ENCODE measurements at places on chromosomes 1 and 21.

GRCh38 chr1:100266741-100267140 lies 725 bp downstream of the RTCA start:
- DNase-seq: no peak

DNA sequence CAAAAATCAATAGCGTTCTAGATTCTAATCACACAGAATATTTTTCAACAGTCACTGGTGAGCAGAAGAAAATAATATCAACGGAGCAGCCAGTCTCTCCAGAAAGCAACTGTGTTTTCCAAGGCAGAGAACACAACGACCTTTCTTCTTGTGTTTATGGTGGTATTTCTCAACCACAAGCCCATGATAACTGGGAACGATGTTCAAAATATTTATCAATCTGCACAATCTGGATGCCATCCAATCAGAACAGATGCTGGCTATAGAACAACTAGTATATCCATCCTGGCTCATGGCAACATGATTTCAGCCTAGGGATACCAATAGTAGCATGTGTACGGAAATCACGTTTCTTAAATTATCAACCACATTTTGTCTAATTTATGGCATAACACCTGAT lies 162.7 kb upstream of the RUNX1 start:
- no peak for DNase-seq

GRCh38 chr1:178263341-178263740 lies 169.4 kb downstream of the RASAL2 start:
- DNase-seq: no peak

- peak; percentile 44 for DNase-seq
Observed at GRCh38 chr1:167716000-167716271, 5.8 kb upstream of the MPZL1 start.

- DNase-seq: no peak
Observed at GRCh38 chr1:187338762-187339412, 510.1 kb downstream of the PLA2G4A start.

DNA sequence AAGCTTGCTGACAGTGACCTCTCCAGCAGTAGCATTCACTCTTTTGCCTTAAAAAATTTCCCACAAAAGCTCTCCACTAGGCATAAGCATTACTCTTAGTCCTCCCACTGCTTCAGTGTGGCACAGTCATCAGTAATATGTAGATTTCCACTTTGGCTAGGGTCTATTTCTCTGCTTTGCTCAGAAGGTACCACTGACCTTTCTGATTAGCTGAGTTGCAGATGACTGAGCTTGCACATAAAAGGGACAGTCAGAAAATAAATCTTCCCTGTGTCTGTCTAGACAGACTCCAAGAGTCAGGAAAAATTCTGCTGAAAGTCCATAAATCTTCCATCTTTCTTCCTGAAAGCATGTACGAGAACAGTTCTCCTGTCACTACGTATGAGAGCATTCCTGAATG lies 56.6 kb upstream of the APP start:
- no peak for DNase-seq

DNA sequence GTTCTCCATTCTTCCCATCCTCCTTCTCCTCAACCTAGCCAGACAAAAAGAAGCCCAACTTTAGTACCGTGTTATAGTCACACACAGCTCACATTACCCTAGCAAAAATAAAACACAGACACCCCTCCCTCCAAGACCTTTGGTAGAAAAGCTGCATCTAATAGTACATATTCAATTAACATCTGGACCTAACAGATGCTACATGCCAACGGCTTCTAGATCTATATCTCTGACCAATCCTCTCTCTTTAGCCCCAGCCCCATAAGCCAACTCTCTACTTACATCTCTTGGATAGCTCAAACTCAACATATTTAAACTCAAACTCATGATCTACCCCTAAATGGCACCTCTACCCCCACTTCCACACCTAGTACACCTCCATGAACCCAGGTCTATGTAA lies 233.1 kb downstream of the KCNH1 start:
- DNase-seq: no peak

- no peak for DNase-seq
Observed at GRCh38 chr1:7555391-7556185, 215.5 kb upstream of the VAMP3 start.

- no peak for DNase-seq
Observed at GRCh38 chr1:235821361-235821981, 45.2 kb downstream of the LYST start.

DNA sequence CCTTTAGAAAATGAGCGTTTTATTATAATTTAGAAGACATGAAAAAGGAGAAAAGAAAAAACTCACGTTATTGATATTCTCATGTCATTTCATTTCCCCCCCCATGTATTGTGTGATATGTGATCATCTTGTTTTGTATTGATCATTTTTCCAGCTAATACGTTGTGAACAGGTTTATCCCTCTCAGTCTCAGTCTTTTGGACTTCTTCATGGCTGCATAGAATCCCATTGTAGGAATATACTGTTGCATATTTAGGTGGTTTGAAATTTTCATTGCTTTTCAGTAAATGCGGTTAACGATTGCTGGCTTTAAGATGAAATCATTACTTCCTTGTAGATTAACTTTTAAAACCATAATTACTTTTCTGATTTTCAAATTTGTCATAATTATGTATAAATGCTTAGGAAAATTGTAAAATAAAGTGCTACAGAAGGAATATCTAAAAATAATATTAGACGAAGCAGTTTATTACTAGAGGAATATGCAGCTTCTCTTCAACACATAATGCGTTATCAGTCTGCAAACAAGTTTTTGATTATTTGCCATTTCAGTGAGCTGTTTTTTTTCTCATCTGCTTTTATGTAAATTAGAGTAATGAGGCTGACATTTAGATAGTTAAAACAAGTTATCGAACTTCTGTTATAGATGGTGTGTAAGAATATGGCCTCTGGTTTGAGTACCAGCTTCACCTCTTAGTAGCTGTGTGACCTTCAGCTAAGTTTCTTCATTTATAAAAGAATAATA lies 1.8 kb downstream of the SON start:
- no peak for DNase-seq

GRCh38 chr1:240136402-240136801 lies 44.7 kb downstream of the FMN2 start:
- DNase-seq: no peak

DNA sequence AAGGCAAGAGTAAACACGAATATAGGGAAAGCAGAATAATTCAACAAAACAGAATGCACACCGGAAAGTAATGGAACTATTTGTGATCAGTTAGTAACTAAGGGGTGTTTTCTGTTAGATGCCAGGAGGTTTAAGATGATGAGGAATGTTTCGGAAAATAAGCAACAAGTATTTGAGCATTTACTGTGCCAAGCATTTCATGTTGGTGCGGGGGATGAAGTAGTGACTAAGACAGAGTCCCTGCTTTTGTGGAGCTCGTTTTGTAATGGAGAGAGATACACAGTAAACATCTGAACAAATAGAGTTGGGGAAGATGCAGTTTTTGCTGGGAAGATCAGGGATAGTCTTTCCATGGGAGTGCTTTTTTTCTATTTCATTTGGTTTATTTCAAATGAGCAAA lies 78.7 kb downstream of the DYRK1A start:
- no peak for DNase-seq

GRCh38 chr1:53982034-53982762 lies 35.8 kb downstream of the LDLRAD1 start:
- DNase-seq: no peak

- no peak for DNase-seq
Observed at GRCh38 chr1:162629651-162630050, 2.6 kb upstream of the DDR2 start.

DNA sequence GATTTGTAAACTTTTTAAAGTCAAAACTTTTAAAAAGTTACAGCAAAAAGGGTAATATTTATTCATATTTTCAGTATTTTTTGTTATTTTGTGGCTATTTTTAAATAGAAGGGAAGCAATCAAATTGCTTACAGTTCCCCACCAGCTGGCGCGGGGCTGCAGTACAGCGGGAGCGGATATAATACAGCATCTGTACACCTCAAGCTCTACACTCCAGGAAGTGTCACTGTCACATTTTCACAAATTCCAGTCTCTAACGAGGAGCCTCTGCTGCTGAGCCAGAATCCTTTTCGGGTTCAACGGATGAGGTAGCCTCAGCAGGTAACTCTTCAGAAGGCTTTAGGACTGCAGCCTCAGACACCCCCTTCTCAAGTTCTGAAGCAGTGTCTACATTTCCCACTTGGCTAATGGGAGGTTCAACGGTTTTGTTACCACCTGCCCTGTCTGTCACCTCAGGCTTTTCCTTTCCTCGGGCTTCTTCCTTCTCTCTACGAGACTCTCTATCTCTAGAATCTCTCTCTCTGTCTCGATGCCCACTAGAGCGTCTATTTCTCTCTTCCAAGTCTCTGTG lies 11.7 kb downstream of the SOD1 start:
- DNase-seq: no peak

GRCh38 chr1:25523542-25523941 lies 19.9 kb upstream of the LDLRAP1 start:
- peak; percentile 73 for DNase-seq

GRCh38 chr1:86718786-86719185 lies 14.4 kb downstream of the SH3GLB1 start:
- no peak for DNase-seq

GRCh38 chr1:173210283-173210682 lies 3.2 kb upstream of the TNFSF4 start:
- peak; percentile 25 for DNase-seq

DNA sequence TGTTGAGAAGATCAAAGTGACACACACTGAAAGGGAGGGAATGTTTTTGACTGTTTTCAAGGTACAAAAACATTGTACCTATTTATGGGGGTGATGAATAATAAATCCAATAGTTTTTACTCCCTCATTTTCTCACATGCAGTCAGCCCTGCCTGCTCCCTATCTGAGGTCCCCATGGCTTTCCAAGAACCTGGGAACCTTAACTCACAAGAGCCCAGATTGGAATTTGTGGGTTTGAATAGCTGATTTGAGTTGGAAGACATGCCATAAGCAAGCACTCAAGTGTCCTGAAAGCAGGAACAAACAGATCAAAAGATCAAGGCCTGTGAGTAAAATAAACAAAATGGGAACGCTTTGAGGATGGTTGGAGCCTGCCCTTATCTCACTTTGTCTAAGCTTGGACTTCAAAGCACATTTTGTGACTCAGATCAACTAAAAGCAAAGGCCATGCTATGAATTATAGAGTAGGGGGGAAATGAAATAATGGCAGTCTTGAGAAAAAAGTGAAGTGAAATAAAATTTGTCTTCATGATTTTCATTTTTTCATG lies 136.6 kb downstream of the LYPLAL1 start:
- no peak for DNase-seq

- no peak for DNase-seq
Observed at GRCh38 chr1:199040076-199040905, 401.5 kb downstream of the PTPRC start.

DNA sequence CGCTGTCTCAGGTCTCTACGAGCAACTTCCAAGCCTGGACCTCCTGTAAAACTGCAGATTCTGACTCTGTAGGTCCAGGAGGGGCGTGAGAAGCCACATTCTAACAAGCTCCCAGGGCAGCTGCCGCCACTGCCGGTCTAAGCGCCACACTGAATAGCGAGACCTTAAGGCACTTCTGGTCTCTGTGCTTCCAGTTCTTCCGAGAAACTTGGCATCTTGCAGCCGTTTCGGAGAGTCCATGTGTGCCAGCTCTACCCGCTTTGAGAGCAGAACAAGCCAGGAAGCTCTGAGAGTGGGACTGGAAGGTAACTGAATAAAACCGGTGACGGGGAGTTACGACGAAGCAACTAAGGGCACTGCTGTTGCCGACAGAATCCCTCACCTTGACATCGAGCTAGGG lies 12.5 kb downstream of the AGT start:
- peak; percentile 61 for DNase-seq

GRCh38 chr1:11979028-11979850 lies 1.0 kb upstream of the MFN2 start:
- DNase-seq: peak; percentile 72

GRCh38 chr1:7070389-7071029 lies 285.3 kb downstream of the CAMTA1 start:
- DNase-seq: peak; percentile 73

GRCh38 chr1:21264898-21265297 lies 25.4 kb downstream of the ECE1 start:
- DNase-seq: no peak

GRCh38 chr1:247530785-247531184 lies 5.5 kb downstream of the OR2C3 start:
- no peak for DNase-seq

DNA sequence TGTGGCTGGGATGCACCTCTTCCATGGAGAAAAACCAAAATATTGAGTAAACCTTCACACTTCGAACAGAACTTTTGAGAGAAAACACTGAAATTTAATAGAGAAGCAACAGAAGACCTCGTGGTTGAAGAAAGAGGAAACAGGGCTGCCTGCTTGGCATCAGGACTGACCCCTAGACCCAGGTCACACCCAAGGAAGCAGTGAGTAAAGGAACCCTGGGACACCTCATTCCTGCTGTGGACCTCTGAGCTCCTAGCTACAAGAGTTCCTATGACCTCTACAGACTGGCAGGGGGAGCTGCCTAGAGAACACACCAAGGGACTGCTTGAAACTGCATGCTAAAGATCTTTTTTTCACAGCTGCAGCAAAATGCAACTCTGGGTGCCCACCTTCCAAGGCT lies 67.8 kb downstream of the FASLG start:
- DNase-seq: peak; percentile 18

DNA sequence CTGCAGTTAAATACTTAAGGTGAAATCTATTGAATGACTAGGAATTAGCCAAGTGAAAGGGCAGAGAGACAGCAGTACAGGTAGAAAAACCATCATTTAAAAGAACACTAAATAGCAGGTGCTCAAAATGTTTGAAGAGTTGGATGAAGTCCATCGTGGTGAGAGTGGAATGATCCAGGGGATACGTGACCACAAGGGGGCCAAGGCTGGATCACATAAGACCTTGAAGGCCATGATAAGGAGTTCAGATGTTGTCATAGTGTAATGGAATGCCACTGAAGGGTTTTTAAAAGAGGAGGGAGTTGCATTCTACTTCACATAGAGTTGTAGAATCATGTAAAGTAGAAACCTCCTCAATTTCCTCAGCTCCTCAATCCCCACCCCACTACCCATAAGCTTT lies 34.8 kb upstream of the HOOK1 start:
- DNase-seq: no peak

DNA sequence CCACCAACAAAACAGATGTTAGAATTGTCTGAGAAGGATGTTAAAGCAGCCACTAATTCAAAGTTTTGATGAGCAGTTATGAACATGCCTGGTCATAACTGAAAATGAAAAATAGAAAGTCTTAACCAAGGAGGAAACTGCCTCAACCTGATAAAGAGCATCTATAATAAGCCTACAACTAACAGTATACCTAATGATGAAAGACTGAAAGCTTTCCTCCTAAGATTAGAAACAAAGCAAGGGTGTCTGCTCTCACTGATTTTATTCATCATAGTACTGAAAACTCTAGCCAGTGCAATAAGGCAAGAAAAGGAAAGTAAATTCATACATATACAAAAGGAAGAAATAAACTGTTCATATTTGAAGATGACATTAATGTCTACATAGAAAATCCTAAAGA lies 82.0 kb downstream of the KCNK1 start:
- no peak for DNase-seq

- DNase-seq: peak; percentile 70
Observed at GRCh38 chr1:33010932-33011731, 25.6 kb downstream of the AK2 start.

GRCh38 chr1:43062527-43063095 lies 103.9 kb upstream of the SLC2A1 start:
- no peak for DNase-seq

- DNase-seq: peak; percentile 92
Observed at GRCh38 chr1:7953850-7954609, 7.5 kb upstream of the PARK7 start.

GRCh38 chr1:107139833-107140702 lies 771 bp upstream of the NTNG1 start:
- DNase-seq: peak; percentile 60

GRCh38 chr1:245173446-245174211 lies 18.8 kb downstream of the KIF26B start:
- DNase-seq: no peak

GRCh38 chr1:214565310-214565709 lies 13.9 kb upstream of the PTPN14 start:
- no peak for DNase-seq

All from cerebellar cortex (tissue), 1 donor.